ENCODE measurements at places on chromosomes 1 and 21.

- DNase-seq: no peak
Observed at GRCh38 chr1:171884475-171884874, 43.2 kb downstream of the DNM3 start.

GRCh38 chr21:40936771-40937261, 89.9 kb upstream of the DSCAM start:
- no peak for DNase-seq

- no peak for DNase-seq
Observed at GRCh38 chr1:178030467-178030866, 60.6 kb upstream of the SEC16B start.

DNA sequence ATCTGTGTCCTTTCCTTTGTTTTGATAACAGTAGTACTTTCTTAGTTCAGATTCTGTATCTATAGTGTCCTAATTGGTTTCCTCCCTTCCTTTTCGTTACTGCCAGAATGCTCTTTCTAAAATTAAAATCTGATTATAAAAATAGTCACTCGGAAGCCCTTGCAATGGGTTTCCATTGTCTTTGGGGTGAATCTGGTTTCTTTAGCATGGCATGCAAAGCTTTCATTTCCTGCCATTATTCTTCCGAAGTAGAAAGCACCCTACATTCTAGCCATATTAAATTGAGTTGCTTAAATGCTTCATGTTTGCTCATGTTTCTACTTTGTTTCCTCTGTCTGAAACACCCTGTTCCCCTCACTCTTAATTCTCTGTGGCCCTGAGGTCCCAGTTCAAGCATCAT, 53.2 kb upstream of the MACF1 start:
- DNase-seq: no peak

Measured in NCI-H1092 treated with DMSO at 0.1 percent for 48 hours (cell line).